ENCODE measurements at places on chromosomes 5 and 9.

DNA sequence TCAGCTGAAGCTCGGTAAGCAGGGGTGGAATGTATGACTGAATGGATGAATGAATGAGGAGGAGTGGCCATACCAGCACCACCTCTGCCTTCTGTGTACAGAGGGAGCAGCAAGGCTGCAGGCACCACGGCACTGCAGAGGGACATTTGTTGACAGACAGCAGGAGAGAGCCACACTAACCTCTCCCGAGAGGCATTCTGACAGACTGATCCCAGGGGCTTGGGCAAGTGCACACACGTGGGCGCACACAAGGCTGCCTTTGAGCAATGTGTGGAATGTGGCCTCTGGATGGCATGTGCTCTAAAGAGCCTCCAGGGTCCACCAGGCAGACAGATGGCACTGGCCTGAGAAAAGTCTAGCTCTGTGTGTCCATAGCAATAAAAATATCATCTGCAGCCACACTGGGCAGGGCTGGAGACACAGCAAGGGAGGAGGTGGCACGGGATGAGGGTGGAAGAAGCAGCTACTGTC lies 111.8 kb downstream of the ACTL7B start:
- DNase-seq = no peak

DNA sequence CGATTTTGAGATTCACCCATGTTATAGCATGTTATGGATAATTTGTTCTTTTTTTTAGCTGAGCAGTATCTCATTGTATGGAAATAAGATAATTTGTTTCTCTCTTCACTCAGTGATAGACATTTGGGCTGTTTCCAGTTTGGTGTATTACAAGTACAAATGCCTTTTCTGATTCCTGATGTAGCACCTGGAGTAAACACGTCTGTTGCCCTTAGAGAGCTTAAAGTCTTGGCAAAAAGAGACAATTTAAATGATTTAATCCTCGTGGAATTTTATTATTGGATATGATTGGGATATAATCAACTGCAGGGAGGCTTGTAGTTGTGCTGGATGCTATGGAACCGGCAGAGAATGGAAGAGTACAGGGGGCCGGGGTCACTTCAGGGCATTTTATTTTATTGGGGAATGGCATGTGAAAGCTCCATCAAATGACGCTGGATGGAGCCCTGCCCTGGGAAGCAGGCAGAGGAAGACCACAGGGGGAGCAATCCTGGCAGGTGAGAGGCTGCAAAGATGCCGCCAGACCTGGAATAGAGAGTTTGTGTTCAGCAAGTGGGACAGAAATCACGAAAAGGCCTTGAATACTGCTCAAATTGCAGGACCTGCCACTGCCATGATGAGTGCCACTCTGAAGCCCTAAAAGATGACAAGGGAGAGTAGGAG lies 31.0 kb upstream of the TGFBI start:
- DNase-seq = no peak

GRCh38 chr5:179312557-179313235 lies 32.6 kb downstream of the ADAMTS2 start:
- DNase-seq = no peak

GRCh38 chr5:66130493-66130892 lies 13.6 kb upstream of the SREK1 start:
- DNase-seq = no peak

- DNase-seq = no peak
Measured at GRCh38 chr5:133818031-133818431, 150.4 kb downstream of the C5orf15 start.

DNA sequence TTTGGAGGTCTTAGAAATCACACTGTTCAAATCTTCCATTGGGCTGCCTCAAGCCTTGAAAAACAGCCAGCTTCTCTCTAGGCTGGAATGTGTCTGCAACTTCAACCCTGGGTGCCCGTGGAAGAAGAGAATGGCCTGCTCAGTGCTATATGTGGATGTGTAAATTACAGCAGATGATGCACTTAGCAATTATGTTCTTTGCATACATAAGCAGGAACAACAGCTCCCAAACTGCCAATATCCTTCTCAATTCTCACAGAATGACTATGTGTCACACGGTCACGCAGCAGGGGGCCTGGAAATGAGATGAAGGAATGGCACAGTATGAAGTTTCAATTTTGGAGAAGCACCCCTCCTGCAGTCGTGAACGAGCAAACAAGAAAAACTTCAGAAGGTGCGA lies 175.2 kb upstream of the SMARCA2 start:
- DNase-seq = no peak

Measured in stimulated activated CD4-positive, alpha-beta T cell treated with anti-CD3 and anti-CD28 coated beads, TNF-alpha, amount 100 ng/mL, for 24 hours (primary cell).